ENCODE measurements at places on chromosomes 3 and 15.

GRCh38 chr15:74240002-74240568, 4.0 kb downstream of the CCDC33 start:
- DNase-seq, result peak; percentile 97

GRCh38 chr3:43506644-43507043, 115.2 kb downstream of the ANO10 start:
- DNase-seq, result no peak

DNA sequence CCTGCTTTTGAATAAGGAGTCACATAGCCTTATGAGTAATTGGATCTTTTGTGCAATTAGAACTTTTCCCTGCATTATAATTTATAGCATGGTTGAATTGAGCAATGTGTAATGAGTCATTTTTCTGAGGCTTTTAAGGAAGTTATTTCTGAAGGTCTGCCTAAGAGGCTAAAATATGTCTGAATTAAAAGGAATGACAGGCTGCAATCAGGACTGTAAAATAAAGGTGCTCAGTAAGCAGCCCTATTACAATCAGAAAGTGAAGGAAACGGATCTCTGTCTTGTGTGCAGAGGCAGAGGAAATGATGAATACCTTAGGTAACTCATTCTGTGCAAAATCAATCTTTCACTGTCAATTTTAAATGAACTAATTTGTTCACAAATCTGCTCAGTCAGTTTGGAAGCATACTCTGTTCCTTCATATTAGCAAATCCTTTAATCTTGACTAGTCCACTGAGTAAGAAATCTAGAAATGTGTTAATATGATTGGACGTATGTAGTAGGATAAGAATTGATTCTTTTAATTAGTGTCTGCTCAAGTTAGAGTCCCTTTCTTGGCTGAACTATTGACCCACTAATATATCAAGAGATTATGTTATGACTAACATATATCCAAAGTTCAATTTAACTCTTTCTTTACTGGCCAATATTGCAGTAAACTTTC, 290.1 kb downstream of the ZIC1 start:
- DNase-seq, result no peak

- DNase-seq, result no peak
Measured at GRCh38 chr3:98980915-98981596, 79.6 kb upstream of the DCBLD2 start.

DNA sequence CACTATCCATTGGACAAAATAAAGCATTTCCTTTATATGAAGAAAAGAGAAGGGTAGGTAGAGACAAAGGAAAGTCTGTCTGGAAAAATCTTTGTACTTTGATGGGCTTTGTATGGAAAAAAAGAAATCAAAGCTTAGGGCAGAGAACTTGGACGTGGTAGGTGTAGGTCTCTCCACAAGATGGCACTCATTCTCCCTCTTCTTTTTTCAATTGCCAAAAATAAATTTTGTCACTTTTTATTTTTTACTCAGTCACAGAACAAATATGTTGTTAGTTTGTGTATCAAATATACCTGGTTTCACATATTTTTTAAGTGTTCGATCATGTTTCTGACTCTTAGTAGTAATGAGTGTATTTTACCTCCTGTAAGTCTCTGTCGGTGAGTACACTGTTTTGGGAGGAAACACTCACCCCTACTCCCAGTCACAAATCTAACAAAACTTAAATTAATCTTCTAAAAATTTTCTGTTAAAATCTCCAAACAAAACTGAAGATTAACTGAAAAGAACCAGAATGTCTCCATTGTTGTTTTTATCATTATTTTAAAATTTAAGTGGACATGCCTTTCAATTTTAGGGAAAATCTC, 415.8 kb upstream of the GOLIM4 start:
- no peak for DNase-seq

All from NCI-H524 (cell line).